ENCODE measurements at places on chromosomes 3 and 15. TPM values are rescaled to one million over a fixed set of nuclear protein-coding genes. Genes with fewer than 3 reads are reported as not detected.

Gene ENTPD3
- 0.72 TPM for total RNA-seq

Gene TRA2B
- 222 TPM for total RNA-seq

DNA sequence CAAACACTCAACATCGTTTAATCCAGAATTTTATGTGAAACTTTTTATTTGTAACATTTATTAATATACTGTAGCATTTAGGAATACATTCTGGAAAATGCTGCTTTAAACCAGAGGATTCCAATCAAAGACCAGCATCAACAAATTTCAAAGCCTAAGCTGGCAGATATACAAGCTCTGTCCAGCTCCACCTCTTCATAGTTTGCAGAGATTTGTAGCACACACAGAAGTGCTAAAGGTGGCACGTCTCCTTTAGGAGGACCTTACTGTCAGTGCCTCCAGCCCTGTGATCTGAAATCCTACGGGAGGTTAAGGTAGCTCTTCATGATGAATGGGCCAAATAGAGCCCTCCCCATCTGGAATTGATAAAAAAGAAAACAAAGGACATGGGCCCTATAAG lies 329.7 kb upstream of the NECTIN3 start:
- no peak overlapping the region for H3K4me3 ChIP-seq
- no peak for DNase-seq
- H3K36me3 ChIP-seq, result peaks cover 7% of the 10 kb centered on the region
- H3K27me3 ChIP-seq, result no peaks in the 10 kb centered on the region
- H3K27ac ChIP-seq, result no peak overlapping the region
- H3K4me1 ChIP-seq, result peaks cover 2% of the 10 kb centered on the region

- H3K36me3 ChIP-seq, result no peaks in the 10 kb centered on the region
- no peak overlapping the region for H3K4me3 ChIP-seq
- H3K27ac ChIP-seq, result no peak overlapping the region
- no peak for DNase-seq
- H3K4me1 ChIP-seq, result peaks cover 19% of the 10 kb centered on the region
Observed at GRCh38 chr3:159619341-159619885, 369.2 kb upstream of the IL12A start.

GRCh38 chr3:125058959-125059358 lies 3.2 kb upstream of the HEG1 start:
- H3K4me1 ChIP-seq, result peaks cover 31% of the 10 kb centered on the region
- no peaks in the 10 kb centered on the region for H3K36me3 ChIP-seq
- no peak overlapping the region for H3K27ac ChIP-seq
- H3K27me3 ChIP-seq, result peaks cover 48% of the 10 kb centered on the region
